ENCODE measurements at places on chromosomes 5 and 9.

- DNase-seq: no peak
Observed at GRCh38 chr5:78893940-78894677, 91.0 kb downstream of the ARSB start.

DNA sequence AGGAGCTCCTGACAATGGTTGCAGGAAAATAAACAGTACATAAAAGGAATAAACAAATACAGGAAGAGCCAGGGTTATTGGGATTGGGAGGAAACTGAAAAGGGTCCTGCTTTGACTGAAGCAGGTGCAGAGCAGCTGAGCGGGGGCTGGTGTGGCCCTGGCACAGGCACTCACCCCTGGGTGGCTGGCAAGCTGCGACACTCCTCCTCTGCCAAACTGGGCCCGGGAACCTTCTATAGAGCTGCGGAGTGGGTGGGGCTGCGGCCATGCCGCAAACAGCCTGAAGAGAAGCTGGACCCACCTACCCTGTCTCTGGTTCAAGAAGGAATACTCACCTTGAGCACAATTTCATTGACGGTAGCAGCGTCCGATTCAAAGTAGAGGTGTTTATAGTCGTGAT lies 182.5 kb downstream of the GAPVD1 start:
- DNase-seq: no peak

DNA sequence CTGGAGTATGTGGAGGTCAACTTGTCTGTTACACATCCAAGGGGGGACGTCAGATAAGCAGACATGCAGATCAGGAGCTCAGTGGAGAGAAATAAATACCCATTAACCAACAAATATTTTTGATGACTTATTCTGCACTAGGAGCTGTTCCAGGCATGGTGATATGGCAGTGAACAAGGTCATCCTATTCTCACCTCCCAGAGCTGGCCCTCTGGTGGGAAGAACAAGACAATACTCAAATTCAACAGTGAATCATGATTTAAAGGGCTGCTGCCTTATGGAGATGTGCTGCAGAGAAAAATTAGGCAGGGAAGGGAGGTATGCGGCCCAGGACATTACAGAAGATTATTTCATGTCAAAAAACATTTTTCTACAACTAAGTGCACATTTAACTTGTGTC lies 36.5 kb downstream of the SYK start:
- no peak for DNase-seq

GRCh38 chr9:98593354-98594253 lies 115.1 kb downstream of the GABBR2 start:
- no peak for DNase-seq

- DNase-seq: no peak
Observed at GRCh38 chr9:117887383-117887782, 183.2 kb downstream of the TLR4 start.

GRCh38 chr5:147223948-147224791 lies 10.7 kb upstream of the STK32A start:
- no peak for DNase-seq

GRCh38 chr9:70484232-70485130 lies 70.0 kb upstream of the KLF9 start:
- DNase-seq: no peak

DNA sequence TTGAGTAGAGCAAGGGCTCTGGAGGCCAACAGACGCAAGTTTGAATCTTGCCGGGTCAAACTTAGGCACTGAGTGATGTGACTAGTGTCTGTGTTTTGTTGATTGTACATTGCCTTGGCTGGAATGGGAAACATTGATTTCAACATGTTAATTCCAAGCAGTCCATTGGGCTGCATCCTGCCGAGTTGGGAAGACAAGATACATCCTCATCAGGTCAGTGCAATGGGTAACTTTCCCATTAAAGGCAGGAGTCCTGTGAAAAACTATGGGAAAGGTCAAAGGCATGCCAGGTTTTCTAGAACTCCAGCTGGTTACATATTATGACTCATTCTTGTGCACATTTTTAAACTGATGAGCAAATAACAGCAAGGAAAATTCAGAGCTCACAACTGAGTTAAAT lies 126.5 kb upstream of the ABCA1 start:
- no peak for DNase-seq

- no peak for DNase-seq
Observed at GRCh38 chr9:2727966-2728613, 10.8 kb downstream of the KCNV2 start.

DNA sequence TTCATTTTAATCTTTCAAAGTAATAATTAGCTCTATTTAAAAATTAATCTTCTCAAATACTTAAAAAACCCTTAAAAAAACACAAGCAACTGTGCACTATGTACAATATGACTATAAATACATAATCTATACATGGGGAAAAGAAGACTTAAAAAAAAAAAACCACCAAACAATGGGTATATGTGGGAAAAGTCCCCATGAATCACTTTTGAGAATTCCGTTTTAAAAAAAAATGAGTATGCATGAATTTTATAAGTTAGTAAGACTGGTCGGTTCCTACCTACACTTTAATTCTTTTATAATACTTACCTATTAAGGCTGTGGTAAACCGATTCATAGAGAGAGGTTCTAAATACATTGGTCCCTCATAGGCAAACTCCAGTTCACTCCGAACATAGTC lies 27.7 kb downstream of the RNF145 start:
- no peak for DNase-seq

GRCh38 chr9:15213249-15213648 lies 93.8 kb downstream of the TTC39B start:
- DNase-seq: no peak

DNA sequence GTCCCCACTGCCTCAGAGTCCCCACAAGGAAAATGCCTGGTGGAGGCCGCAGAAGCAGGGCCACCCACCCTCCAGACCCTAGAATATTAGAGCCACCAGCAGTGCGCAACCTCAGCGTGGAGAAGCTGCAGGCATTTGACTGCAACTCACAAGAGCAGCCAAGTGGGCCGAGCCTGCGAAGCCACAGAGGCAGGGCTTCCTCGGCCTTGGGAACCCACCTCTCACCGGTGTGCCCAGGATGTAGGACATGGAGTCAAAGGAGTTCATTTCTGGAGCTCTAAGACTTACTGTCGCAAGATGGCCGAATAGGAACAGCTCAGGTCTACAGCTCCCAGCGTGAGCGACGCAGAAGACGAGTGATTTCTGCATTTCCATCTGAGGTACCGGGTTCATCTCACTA lies 397.9 kb upstream of the PIK3R1 start:
- no peak for DNase-seq

- no peak for DNase-seq
Observed at GRCh38 chr9:126677188-126678084, 63.7 kb downstream of the LMX1B start.

DNA sequence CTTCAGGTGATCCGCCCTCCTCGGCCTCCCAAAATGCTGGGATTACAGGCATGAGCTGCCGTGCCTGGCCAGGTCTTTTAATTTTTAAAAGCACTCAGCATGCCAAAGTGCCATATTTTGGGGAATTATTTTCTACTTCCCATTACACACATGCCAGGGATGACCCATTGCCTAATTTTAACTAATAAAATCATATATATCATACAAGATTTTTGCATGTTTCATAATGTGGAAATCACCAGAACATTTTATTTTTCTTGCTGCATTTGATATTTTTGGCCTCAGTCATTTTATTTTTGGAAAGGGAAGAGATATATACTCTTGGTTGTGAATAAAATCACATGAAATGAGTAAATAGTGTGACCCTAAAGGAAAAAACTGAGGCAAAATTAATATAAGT lies 45.3 kb upstream of the TENT2 start:
- no peak for DNase-seq

DNA sequence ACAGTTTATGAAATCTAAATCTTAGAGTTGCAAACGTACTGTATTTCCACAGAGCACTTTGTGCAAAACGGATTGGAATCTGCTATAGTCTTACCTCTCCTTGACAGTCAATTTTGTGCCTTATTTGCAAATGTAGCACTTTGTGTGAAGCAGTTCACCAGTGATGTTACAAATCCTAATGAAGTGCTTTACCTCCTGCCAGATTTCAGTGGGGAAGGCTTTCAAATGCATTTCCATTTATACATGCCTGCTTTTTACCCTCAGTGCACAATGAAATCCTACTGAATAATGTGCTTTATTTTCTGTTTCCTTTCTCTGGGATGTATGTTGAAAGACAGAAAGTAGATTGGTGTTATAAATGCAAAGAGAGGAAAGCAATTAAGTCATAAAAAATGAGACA lies 2141.6 kb upstream of the C9orf72 start:
- no peak for DNase-seq

- DNase-seq: no peak
Observed at GRCh38 chr5:148911386-148911785, 85.0 kb downstream of the ADRB2 start.

- DNase-seq: no peak
Observed at GRCh38 chr5:1346627-1347440, 1.9 kb upstream of the CLPTM1L start.

DNA sequence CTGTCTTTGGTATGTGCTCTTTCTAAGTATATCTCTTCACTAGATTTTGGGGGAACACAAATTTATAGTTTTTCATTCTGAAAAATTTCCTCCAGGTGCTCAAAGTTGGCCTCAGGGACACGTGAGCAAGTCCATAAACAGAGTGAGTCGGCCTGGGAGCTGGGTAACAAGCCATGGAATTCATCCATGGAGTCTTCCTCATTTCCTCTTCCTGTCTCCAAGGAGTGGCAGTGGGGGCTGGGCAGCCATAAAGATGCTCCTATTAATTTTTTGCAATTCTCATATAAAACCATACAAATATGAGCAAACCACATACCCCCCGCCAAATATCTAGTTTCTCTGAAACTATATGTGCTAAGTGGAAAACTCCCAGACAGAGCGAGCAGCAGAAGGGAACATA lies 136.6 kb upstream of the OTULINL start:
- no peak for DNase-seq

GRCh38 chr9:117945286-117945685 lies 241.1 kb downstream of the TLR4 start:
- no peak for DNase-seq

DNA sequence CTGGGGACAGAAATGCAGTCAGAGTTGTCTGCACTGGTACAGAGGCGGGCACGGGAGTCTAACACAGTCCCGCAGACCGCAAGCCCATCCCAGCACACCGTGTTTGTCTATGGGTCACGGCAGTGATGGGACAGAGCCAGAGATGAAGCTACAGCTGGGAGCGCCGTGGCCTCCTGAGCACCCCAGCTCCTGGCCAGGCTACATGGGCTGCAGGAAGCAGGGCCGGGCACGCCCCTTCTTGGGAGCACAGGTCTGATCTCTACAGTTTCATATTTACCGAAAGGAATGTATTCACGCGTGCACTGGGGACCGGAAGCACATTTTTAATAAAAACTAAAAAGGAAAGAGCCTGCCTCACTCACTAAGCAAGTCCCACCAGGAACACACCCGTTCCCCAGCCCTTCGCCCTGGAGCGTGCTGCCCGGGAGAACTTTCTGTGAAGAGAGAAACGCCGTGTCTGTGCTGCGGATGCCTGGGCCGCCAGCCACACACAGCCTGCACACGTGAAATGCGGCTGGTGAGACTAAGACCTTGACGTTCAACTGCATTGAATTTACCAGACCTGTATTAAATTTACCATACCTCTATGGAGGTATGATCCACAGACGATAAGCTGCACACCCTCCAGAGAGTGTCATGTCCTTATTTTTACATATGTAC lies 81.1 kb downstream of the VAV2 start:
- no peak for DNase-seq

GRCh38 chr5:128537221-128537999 lies 635 bp downstream of the FBN2 start:
- DNase-seq: no peak

GRCh38 chr9:109453210-109453842 lies 44.8 kb downstream of the PTPN3 start:
- no peak for DNase-seq

GRCh38 chr9:22214497-22215031 lies 205.5 kb upstream of the CDKN2B start:
- no peak for DNase-seq

DNA sequence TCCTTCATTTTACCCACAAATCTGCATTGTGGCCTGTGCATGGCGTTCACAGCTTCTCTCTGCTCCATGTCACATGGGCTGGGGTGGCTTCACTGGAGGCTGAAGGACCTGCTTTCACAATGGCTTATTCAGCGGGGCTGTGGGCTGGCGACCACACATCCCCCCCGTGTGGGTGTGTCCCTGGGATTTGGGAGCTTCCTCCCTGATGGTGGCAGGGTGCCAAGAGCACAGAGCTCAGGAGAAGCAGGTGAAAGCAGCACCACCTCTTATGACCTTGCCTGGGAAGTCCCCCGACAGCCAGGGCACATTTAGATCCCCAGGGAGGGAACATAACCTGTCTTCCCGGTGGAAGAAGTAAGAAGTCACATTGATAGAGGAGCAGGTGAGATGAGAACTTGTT lies 5.0 kb upstream of the MED10 start:
- no peak for DNase-seq

DNA sequence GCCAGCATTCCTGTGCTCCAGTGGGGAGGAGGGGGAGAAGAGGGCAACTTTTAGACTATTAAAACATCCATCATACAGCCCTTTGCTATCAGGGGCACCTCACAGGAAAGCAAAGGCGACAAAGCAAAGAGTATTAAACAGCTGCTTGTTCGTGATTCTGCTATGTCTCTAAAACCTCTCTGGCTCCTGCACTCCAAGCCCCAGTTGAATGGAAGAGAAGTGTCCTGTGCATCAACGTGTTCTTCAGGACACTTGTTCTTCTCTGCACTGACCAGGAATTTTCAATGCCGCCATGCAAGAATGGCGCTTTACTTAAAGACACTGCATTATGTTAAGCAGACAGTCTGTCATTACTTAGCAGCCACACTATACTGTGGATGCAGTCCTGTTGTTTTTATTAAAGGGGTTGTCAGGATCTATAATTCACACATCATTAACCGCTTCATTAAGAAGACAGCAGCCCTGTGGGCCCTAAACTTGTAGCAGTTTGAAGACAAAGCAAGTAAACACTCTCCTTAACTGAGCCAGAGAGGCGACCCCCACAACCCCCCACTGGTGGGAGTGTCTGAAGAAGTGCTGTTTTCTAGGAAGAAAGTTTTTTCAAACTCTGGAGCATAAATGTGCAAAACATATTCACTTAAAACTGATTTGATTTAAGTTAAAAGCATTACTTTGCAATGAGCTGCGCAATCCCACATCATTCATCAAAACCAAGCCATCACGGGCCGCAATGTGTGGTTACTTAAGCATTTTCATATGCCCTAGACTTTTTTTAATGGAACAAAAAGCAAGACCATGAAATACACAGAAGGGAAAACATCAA lies 164.5 kb downstream of the ZNF608 start:
- DNase-seq: no peak

DNA sequence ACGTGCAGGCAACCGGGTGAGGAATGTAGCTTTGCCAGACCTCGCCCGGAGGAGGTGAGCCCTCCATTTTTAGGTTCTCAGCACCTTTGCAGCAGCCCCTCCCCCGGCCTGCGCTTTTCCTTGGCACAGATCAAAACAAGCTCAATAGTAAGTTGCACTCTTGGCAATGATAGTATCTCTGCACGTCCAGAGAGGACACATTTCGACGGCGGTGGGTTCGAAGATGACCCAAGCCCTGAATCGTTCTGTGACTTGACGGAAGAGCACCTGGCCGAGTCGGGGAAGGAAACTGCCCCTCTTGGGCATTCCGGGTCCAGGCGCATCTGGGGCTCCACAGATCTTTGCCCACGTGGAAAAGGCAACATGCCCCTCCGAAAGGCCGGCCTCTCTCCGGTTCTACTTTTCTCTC lies 904 bp downstream of the GDNF start:
- DNase-seq: no peak

Measured in stimulated activated CD8-positive, alpha-beta memory T cell treated with anti-CD3 and anti-CD28 coated beads, Interleukin-7, amount 100 ng/mL, for 1 hour (primary cell).